ENCODE measurements at places on chromosomes 1 and 21.

GRCh38 chr1:67540025-67540732 lies 110.0 kb upstream of the SERBP1 start:
- DNase-seq = no peak

DNA sequence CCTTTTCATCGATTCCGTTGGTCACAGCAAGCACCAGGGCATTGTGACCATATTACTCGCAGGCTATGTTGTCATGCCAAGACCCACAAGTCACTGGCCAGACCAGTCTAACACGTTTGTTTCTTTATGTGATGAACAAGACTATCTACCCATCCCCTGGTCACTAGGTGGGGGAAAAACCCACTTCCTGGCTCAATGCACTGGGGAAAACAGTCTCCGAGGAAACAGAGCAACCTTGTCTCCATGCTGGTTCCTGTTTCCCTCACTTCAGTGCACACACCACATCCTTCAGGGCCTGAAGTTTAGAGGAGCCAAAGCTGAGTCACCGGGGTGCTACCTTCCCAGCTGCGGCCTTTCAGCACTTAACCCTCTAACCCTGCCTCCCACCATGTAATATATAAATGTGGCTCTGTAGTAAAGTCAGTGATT lies 20.9 kb downstream of the ERICH3 start:
- no peak for DNase-seq

- no peak for DNase-seq
Measured at GRCh38 chr21:46168238-46168637, 12.9 kb upstream of the FTCD start.

DNA sequence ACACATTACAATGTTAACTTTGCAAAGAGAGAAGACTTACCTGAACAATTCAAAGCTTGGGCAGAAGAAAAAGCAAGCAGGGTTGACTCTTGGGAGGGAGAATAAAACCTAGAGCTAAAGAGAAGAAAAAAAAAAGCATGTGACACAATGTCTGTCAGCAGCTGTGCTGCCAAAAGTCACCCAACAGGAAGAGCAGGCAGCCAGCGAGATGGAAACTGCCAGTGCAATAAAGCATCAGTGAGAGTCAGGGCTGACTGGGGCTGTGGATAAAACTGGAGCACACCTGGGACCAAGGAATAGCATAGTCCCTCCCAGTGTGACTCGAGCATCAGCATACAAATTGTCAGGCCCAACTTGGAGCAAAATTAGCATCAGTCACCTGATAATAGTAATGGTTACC lies 65.0 kb upstream of the SLC22A15 start:
- DNase-seq = no peak

- no peak for DNase-seq
Measured at GRCh38 chr1:89705901-89706699, 73.2 kb downstream of the LRRC8C start.

DNA sequence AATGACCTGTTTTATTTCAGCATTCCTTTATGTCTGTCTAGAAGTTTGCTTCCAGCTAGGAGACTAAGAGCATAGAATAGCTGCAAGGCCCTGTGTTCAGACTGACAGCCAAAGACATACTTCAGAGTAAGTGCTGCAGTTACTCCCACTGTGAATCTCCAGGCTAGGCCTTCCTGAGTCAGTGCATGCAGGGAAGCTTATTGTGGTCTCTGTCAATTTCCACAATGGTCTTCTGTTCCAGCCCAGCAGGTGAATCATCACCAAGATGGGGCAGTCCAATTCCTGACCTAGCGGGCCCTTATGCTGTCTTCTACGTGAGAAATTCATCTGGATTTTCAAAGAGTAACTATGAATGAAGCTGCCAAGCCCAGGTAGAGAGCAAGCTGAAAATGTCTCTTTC lies 146.3 kb upstream of the C8B start:
- no peak for DNase-seq

DNA sequence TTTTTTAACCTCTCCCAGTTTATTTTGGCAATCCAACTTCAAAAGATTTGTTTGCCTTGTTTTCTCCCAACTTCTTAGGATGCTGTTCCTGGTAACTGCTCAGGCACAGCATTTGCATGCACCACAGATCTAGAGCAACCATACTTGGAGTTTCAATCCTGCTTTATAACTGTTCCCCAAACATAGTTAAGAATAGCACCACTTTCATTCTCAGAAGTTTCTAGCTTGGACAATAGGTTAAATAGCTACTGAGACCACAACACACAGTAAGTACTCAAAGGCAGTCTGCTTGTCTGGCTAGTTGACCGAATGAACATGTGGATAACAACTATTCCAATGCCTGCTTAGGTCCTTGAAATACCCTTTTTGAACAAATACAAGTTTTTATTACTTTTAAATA lies 76.8 kb downstream of the FOXJ3 start:
- no peak for DNase-seq

DNA sequence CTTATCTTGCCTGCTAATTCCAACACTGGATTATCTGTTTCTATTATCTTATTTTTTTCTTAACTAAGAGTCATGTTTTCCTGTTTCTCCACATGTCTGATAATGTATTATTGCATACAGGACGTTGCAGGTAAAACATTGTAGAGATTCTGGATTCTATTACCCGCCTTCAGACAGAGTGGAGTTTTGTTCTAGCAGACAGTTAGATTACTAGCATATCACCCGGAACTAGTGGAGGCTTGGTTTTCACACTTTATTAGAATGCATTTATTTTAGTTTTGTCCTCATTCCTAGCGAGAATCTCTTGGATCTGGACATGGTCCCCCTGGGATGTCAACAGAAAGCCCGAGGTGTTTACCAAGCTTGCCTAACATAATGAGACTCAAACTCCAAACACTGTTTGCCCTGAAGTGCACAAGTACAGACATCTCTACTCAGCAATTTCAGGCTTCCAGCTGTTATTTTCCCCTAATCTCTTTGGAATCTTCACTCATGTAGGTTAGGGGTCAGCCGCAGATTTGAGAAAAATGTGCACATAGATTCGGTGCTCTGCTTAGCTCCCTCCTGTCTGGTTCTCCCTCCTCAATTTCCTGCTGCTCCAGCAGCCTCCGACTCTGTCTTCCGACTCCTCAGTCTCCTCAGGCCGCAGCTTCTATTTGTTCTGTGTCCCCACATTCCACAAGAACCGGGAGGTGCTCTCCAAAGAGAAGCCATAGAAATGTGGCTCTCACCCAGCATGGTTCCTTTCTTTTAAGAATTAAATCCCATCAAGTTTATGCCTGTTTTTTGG lies 36.8 kb upstream of the PTPRF start:
- no peak for DNase-seq

- no peak for DNase-seq
Measured at GRCh38 chr1:82386365-82387011, 585.8 kb downstream of the ADGRL2 start.

GRCh38 chr1:236860101-236860500 lies 65.0 kb downstream of the MTR start:
- DNase-seq = no peak

DNA sequence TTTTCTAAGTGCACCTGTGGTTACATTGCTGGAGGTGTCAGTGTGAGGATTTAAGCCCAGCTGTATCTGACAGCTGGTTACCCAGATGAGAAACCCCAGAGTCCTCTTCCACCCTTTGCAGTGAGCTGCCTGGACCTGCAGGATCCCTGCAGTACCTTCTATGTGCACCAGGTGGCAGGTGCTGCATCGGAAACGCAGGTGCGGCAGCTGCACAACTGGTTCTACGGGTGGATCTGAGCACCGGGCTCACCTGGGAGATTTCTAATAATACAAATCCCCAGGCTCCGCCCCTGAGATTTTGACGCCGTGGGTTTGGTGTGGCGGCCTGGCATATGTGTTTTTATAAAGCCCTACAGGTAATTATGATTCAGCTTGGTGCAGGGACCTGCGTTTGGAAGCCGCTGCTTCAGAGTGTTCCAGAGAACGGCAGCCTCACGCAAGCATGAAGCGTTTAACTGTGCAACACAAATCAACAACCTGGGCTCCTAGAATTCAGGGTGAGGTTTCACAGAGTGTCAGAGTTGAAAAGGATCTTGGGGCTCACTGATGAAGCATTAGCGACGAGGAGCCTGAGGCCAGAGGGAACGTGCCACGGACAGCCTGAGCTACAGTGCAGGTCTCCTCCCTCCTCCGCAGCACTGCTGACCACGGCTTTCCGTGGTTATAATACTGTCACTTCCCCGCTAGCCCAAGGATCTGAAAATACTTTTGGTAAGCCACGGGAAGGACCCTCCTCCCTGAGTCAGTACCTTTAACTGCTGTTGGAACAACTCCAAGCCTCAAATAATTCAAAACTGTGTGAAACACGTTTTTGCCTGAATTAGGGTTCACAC lies 96.7 kb upstream of the TRABD2B start:
- peak; percentile 39 for DNase-seq

DNA sequence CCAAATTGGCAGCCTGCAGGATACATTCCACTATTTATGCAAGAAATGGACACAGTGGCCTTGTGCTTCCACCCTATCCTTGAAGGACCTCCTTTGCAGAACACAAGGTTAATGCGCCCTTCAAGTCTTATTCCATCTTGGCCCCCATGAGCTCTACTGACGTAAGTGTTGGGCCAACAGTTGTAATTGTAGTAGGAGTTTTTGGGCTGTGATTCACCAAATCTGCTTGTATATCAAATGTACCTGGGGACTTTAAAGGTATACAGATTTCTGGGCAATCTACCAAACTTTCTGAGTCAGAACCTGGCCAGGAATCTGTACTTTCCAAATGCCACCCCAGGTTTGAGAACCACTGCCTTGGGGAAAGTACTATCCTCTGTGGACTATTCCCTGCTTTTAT lies 100.9 kb upstream of the MARK1 start:
- DNase-seq = no peak

GRCh38 chr1:239868058-239868832 lies 223.4 kb upstream of the FMN2 start:
- DNase-seq = no peak

- DNase-seq = no peak
Measured at GRCh38 chr1:23393706-23394105, 24.1 kb upstream of the ZNF436 start.

GRCh38 chr1:27357281-27358037 lies 9.3 kb downstream of the MAP3K6 start:
- peak; percentile 65 for DNase-seq

DNA sequence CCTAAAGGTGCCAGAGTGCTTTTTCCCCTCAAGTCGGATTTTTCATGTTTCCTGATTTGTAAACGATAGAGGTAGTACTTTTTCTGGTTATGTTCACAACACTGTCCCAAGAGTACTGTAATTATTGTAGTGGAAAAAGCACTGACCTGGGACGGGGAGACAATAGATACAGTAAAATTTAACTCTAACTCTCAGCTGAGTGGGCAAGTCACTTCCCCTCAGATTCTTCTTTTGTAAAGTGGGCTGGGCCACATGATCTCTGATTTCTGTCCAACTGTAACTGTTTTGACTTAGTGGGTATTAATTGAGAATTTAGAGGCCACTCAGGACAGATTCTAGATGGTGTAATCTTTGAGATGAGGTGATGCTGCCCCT lies 19.1 kb downstream of the MARCKSL1 start:
- no peak for DNase-seq

DNA sequence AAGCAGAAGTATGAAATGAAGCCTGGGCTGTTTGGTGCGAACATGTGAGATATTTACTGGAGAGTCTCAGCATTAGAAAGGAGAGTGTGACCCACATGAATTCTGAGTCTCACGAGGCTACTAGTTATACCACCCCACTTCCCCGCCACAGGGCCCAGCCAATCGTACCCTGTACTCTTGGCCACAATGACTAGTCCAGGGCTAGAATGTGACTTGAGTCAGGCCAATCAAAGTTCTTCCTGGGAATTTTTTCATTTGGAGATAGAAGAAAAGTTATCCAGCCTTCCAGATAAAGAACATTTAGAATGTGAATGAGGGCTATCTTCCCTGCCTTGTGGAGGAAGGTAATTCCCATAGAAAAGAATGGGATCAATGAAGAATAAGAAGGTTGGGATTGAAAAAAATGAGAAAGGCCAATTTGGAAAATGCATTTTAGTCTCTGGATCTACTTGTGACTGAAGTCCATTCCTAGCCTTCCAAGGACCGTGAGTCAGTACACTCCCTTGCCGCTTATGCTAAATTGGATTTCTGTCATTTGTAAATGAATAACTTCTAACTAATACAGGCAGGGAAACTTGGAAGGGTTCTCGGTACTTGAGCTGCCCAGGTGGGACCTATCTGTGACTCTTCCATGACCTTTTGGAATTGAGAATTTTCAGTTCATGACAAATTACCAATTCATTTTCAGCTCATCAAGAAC lies 12.3 kb upstream of the RIMKLA start:
- no peak for DNase-seq

DNA sequence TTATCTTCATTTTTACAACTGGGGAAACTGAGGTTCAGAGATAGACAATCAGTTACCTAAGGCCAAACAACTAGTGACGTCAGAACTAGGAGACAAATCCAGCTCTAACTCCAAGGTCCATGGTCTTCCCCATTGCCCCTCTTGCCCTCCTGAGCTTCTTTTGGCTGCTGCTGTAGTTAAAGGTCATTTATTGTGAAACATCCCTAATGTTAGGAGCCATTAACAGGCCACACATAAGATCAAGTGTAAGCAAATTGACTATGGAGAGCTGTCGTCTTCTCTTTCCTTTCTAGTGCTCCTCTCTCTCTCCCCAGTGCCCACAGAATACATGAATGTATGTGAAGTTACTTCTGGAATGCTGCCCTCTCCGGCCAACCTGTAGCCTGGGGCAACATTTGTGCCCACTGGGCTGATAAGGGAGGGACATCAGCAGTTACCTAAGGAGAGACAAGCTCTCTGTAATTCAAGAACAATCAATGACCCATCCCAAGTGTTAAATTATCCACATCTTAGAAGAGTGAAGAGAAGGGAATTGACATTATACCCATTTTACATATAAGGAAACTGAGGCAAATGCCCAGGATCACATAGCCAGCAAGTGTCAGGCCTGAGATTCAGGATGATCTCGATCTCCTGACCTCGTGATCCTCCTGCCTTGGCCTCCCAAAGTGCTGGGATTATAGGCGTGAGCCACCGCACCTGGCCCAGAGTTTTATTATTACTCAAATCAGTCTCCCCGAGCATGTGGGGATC lies 40.1 kb downstream of the PTAFR start:
- DNase-seq = no peak

- DNase-seq = no peak
Measured at GRCh38 chr1:232655746-232656085, 25.8 kb upstream of the SIPA1L2 start.

All from stimulated activated CD8-positive, alpha-beta memory T cell treated with anti-CD3 and anti-CD28 coated beads, Interleukin-7, amount 100 ng/mL, for 1 hour (primary cell).